ENCODE measurements at places on chromosomes 2 and 18.
A peak's percentile ranks its signal among the peaks of the same experiment; 100 is the strongest.

GRCh38 chr2:238061315-238062202 lies 758 bp downstream of the SCLY start:
- DNase-seq, result no peak

- no peak for DNase-seq
Measured at GRCh38 chr2:3706892-3707291, 3.5 kb downstream of the DCDC2C start.

GRCh38 chr18:48815581-48816324 lies 135.0 kb downstream of the SMAD7 start:
- DNase-seq, result no peak

GRCh38 chr18:37341473-37342086 lies 224.0 kb downstream of the CELF4 start:
- no peak for DNase-seq

DNA sequence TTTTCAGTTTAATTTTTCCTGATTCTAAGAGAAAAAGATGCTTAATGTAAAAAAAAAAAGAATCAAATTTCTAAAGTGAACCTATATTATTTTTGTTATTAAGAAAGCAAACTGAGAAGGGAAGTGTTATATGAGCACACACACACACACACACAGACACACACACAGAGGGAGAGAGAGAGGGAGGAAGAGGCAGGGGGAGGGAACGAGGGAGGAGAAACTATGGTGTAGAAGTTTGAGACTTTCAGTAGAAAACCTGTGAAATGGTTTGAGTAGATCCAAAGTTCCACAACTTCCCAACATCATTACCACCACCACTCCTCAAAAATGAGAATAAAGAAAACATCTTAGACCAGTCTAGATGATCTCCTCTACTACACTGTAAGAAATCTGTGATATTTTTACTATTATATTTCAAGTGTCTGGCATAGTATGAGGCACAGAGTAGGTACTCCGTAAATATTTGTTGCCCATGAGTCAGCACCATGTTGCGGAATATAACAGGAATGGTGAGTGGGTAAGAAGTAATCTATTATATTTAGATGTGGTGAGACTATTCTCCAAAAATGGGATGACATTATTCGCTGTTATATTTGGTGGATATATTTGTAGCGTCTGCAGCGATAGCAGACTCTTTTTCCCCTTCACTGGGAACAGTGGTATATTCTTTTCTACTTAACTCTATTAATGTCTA lies 149.4 kb upstream of the DNMT3A start:
- no peak for DNase-seq

GRCh38 chr18:74563999-74564398 lies 29.7 kb downstream of the CNDP1 start:
- DNase-seq, result no peak

DNA sequence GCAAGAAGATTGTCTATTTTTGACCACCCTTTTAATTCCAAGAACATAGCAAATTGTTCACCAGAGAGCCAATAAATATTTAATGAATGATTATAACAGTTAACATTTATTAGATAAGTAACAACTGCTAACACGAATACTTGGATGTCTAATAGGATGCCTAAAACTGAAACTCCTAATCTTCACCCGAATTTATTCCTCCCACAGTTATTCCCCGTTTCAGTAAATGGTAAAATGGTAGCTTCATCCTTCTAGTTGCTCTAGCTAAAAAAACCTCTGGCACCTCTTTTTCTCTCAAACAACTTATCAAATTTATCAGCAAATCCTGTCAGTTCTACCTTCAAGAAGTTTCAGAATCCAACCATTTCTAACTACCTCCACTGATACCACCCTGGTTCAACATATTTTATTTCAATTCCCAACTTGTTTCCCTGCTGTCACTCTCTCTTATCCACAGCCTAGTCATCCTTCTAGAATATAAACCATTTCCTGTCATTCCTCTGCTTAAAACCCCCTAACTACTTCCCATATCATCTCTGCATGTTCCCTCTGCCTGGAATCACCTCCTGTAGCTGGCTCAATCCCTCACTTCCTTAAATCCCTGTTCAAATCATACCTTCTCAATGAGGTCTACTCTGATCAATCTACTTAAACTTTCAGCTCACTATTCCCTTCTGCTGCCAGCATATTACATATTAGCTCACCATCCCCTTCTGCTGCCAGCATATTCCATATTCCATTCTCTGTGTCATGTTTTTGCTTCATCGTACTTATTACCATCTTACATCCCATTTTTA lies 93.8 kb downstream of the ROCK2 start:
- no peak for DNase-seq

- DNase-seq, result no peak
Measured at GRCh38 chr2:45248214-45248613, 239.0 kb upstream of the SIX2 start.

- DNase-seq, result peak; percentile 64
Measured at GRCh38 chr2:25301453-25302352, 40.0 kb downstream of the DNMT3A start.

DNA sequence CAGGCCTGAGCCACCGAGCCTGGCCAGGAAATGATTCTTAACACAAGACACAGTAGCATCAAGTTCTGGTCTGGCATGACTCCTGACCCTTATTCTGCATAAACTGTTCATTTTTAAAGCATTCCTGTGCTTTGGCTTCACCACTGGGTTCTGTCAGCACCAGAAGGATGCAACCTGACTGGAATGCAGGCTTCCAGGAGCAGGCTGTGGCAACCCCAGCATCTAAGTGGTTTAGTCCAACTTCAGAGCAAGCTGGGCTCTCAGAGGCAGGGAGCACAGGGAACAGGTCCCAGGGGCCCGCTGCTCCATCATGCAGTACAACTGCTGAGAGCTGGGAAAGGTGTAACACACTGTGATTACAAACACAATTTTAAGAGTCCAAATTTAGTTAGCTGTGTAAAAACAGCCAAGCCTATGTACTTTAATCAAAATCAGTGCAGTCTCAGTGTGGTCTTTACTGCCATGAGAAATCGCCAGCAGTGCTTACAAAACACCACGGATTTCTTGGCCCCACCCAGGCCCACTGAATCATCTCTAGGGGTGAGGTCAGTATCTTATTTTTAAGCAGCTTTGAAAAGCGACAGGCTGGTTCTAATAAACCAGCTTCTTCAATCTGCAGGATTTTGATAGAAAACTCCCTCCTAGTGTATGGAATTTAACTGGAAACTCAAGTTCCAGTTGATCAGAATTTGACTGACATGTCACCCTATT lies 44.4 kb upstream of the TMEM182 start:
- no peak for DNase-seq

- DNase-seq, result no peak
Measured at GRCh38 chr18:54647176-54647575, 56.1 kb downstream of the DYNAP start.

GRCh38 chr2:133338224-133338623 lies 230.0 kb downstream of the NCKAP5 start:
- DNase-seq, result no peak

DNA sequence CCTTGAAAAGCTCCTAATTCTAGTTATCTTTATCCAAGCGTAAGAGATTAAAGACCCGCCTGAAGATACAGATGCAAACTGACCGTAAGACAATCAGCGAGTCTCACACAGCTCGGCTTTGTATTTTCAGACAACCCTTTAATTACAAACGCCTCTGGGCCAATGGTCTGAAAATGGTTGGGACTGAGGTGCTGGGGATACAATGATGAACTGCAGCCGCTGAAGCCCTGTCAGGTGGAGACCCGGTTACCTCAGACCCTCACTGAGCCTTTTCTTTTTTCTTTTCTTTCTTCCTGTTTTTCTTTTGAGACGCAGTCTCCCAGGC lies 715 bp upstream of the CFAP36 start:
- no peak for DNase-seq
